CD4-positive, alpha-beta T cell treated with Interleukin-4 for 4 hours (primary cell): ENCODE measurements at places on chromosomes 11 and 22.

- DNase-seq: no peak
Observed at GRCh38 chr11:95968585-95968984, 44.7 kb upstream of the MTMR2 start.

DNA sequence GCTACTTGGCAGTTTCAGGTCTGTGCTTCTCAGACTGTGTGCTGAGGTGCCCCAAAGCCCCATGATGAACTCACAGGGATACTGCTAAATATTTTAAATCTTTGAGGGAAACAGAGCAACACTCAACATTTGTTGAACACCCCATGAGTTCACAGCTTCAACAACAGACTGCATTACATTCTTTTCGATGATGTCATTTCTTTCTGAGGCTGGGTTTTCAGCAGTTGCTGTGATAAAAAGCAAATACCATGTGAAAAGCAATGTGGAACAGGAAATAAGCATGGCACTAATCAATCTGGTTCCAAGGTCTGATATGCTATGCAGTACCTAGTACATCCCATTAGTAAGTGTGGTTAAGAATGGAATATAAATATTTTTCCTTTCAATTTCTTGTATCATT, 82.7 kb downstream of the RPL27A start:
- DNase-seq: no peak

- DNase-seq: no peak
Observed at GRCh38 chr11:78504181-78504580, 70.5 kb downstream of the NARS2 start.

DNA sequence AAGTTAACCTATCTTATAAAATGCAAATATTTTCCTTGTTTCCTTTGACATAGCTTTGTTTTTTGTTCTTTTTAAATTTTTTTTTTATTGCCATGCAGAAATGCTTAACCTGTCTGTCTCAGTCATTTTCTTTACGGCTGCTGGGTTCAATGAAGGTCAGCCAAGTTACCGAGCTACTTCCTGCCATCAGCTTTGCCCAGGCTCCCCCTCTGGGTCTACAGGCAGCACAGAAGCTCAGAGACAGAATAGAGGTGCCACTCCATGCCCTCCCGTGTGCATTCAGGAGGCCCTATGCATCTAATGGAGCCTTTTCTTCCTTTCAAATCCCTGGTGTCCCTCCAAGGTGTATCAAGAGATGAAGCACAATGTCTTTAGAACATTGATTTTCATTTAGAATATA, 411.0 kb upstream of the NARS2 start:
- DNase-seq: no peak

GRCh38 chr11:94117871-94118270, 10.8 kb upstream of the PANX1 start:
- no peak for DNase-seq

DNA sequence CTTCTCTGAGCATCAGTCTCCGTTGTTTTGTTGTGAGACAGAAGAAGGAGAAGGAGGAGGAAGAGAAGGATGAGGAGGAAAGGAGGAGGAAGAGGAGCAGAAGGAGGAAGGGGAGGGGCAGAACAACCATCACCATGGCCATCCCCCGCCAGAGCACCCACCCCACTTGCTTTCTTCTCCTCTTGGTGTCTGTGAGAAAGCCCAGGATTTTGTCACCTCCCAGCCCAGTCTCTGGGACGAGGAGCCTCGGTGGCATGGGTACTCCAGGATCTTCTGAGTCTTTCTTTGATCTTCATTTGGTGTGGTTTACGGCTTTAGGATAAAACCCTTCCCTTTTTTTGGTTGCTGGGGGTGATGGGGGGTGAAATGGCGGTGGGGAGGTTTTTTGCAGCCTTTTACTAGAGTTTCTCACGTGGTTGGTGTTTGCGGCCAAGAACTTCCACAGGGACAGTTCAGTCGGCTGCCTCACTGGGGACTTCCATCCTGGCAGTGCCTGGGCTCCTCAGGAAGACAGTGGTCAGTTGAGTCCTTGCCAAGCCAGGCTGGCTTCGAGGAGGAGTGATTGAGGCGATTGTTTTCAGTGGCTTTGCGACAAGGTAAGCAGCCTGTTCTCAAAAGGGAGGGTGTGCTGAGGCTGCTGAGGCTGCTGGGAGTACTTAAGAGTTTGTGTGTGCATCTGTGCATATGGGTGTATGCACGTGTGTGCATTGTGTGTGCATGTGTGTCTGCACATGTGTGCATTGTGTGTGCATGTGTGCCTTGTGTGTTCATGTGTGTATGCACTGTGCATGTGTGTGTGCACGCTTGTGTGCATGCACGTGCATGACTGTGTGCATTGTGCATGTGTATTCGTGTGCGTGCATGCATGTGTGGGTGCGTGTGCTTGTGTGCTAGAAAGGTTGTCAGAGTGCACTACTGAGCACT, 567.5 kb downstream of the TBC1D22A start:
- DNase-seq: no peak

DNA sequence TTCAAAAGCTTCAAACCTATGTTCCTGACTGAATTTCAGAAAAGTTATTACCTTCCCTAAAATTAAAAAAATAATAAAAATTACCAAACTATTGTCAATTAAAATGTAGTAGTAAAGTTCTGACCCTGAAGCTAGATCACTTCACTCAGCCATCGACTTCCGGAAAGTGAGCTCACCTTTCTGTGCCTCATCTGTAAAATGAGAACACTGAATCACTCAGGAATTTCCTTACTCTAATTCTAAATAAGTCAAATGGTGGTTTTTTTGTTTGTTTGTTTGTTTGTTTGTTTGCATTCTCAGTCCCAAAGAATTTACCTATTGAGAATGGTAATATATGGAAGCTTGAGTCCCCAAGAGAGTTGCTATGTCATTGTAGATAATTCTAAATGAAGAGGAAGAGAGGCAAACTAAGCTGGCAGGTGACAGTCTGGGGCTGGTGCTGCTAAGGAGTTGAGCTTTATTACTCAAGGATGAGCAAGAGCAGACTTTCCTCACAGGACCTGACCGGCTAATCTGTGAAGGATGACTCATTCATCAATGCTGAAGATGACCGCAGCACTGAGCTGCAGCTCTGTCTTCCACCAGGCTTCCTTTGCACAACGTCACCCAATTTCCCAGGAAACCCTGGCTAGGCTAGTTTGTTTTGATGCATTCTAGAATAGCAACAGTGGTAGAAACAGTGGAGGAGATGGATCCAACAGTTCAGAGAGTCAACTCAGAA, 248.8 kb downstream of the RAB38 start:
- DNase-seq: no peak

DNA sequence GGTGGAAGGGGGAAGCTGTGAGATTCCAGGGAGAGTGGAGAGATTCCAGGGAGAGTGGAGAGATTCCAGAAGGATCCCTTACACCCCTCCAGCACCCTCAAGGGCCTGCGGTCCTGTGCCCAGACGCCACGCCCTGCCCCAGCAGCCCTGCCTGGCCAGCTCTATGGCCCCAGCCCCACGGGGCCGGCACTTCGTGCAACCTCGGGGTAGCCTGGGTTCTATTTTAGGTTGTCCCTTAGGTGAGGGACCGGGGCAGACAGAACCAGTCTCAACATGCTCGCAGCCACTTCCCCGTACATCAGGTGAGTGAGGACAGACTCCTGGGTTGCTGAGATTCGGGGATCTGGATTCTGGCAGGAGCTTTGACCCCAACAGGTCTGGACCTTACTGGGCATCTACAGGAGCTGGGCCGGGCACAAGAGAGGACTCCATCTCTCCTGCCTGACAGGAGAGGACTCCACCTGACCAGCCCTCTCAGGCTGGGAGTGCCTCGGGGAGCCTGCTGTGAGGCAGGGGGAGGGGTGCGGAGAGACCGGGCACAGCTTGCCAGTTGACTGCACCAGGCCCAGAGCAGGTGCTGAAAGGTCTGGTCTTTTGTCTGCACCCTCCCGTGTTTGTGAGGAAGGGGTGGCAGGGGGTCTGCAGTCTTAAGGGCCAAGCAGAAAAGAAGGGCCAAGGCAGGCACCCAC, 8.5 kb upstream of the ADORA2A start:
- DNase-seq: no peak

- peak; percentile 69 for DNase-seq
Observed at GRCh38 chr22:22787786-22788459, 99.7 kb upstream of the IGLL5 start.

GRCh38 chr22:28034760-28035401, 115.8 kb upstream of the PITPNB start:
- DNase-seq: no peak

GRCh38 chr22:35102663-35103062, 36.7 kb downstream of the ISX start:
- no peak for DNase-seq

DNA sequence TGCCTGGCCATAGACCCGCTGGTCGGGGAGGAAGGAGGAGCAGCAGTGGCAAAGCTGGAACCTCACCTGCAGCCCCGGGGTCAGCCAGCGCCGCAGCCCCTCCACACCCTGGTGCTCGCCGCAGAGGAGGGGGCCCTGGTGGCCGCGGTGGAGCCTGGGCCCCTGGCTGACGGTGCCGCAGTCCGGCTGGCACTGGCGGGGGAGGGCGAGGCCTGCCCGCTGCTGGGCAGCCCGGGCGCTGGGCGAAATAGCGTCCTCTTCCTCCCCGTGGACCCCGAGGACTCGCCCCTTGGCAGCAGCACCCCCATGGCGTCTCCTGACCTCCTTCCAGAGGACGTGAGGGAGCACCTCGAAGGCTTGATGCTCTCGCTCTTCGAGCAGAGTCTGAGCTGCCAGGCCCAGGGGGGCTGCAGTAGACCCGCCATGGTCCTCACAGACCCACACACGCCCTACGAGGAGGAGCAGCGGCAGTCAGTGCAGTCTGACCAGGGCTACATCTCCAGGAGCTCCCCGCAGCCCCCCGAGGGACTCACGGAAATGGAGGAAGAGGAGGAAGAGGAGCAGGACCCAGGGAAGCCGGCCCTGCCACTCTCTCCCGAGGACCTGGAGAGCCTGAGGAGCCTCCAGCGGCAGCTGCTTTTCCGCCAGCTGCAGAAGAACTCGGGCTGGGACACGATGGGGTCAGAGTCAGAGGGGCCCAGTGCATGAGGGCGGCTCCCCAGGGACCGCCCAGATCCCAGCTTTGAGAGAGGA, 11.9 kb downstream of the TMEM121B start:
- no peak for DNase-seq

- DNase-seq: no peak
Observed at GRCh38 chr11:59281177-59281576, 68.5 kb upstream of the MPEG1 start.

DNA sequence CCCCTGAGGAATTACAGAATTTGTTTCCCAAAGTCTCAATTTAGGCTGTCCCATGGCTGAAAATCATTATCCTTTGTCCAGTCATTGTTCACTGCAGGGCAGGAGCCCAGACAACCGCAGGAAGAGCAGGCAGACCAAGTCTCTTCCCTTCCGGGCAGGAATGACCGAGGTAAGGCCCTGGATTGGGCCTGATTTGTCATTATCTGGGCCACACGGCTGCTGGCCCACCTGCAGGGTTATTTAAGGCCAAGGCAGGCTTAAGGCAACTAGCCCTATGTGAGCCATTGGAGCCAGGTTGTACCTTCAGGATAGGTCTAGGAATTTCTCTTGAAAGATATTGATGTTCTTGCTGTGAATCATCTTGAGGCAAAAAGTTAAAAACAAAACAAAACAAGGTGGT, 9.7 kb upstream of the IL10RA start:
- DNase-seq: no peak

GRCh38 chr22:45217806-45218205, 22.9 kb downstream of the KIAA0930 start:
- DNase-seq: no peak

DNA sequence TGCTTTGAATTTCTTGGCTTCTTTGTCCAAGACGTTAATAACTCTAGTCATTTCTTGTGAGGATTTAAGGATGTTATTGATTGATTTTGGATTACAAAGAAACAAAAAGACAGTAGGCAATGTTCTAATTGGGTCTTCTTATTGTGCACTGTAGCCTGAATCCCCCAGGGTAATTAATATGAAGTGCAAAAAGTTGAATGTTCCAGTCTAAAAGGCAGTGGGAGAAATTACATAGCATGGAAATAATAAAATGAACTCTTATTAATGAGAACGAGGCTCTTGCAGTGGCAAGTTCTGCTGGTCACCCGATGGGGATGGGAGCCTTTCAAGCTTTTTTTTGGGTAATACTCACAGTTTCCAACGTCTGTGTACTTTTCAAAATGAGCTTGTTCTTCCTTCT, 45.6 kb downstream of the UBASH3B start:
- no peak for DNase-seq

GRCh38 chr11:43697679-43698078, 17.1 kb downstream of the HSD17B12 start:
- no peak for DNase-seq

DNA sequence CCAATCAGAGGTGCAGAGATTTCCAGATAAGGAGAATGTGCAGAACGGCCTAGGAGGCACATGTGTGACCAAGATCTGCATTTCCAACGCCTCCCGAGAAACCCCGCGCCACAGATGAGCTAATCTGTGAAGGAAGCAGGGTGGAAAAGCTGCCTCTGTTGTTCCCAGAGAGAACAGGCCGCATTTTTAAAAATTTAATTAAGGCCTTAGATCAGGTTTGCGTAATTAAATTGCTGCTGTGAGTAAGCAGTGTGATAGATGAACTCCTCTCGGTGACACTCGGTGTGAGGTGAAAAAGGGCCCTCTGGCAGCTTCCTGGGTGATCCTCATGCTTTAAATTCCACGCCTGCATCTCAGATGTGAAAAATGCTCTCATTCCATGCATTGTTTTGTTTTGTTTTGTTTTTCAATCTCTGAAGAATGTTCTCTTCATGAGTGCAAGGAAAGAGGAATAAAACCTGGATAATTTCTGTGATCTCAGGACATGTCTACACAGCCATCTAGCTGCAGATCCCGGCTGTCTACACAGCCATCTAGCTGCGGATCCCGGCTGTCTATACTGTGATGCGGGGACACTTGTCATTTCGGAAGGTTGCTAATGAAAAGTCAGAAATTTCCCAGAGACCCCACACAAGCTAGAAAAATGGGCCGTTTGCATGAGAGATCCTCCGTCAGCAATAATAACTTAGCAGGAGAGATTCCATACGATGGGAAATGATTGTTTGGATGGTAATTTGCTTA, 1398.9 kb downstream of the BRD1 start:
- no peak for DNase-seq

DNA sequence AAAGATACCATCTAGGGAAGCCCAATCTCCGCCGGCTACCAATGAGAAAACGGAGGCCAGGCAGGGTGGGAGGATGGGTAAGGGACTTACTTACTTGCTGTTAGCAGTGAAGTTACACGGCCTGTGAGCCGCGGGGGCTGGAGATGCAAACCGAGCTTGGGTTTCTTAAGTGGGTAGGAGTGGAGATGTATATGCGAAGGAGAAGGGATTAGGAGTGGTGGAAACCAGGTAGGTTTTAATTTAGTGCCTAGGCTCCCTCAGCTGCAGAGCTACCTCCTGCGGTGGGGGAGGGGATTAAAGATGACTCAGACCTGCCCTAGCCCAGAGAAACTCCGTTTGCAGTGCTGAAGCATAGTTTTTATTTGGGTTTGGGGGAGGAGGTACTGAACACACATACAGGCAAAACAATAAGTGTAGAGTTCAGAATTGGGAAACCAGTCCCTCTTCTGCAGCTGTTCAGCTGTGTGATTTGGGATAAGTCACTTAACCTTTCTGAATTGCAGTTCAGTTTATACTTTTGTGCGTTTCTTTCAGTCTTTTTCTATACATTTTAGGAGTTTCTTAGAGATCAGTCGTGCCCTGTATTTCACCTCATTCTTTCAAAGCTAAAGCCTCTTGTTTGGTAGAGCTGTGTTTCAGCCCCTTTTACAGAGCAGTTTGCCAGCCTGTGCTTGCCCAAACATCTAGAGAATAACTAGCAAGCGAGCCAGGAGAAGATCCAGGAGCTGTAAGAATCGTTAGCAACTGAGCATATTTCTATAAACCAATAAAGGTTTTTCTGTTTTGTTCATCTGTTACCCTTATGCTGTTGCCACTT, 596 bp upstream of the TNRC6B start:
- peak; percentile 85 for DNase-seq
